LHCN-M2 (cell line): ENCODE measurements at places on chromosomes 7 and 10. TPM values are rescaled to one million over a fixed set of nuclear protein-coding genes. Genes with fewer than 3 reads are reported as not detected.

Gene ZEB1
- total RNA-seq: 54.1 and 83.5 TPM in 2 replicates

Gene ZNF735
- total RNA-seq: not detected in 2 replicates

Gene DPP6
- total RNA-seq: not detected in 2 replicates

Gene HOGA1
- total RNA-seq: 0.51 and 1.0 TPM in 2 replicates

Gene C1GALT1
- 555 and 675 TPM in 2 replicates for total RNA-seq

Gene PRKAR2B
- 0.06 and 0.26 TPM in 2 replicates for total RNA-seq
